ENCODE measurements at places on chromosomes 7 and 10.

GRCh38 chr7:24059775-24060174 is 224.2 kb upstream of the NPY start:
- DNase-seq, result no peak

DNA sequence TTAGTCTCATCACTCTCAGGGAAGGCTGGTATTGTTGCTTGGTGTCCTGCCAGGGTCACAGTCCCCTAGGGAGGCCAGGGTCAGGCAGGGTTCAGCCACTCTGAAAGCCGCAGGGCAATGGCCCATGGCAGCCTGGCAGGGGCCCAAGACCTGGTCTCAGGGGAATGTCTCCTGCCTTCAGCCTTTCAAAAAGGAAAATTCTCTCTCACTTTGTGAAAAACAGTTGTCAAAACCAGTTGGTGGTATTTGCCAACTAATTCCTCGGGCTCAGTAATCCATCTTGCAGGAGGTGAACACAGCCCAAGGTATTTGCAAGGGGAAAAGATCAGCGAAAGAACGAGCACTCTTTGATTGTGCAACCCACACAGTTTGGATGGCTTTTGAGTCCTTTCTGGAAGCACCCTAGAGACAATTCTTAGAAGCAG is 101.5 kb downstream of the JCAD start:
- DNase-seq, result no peak

DNA sequence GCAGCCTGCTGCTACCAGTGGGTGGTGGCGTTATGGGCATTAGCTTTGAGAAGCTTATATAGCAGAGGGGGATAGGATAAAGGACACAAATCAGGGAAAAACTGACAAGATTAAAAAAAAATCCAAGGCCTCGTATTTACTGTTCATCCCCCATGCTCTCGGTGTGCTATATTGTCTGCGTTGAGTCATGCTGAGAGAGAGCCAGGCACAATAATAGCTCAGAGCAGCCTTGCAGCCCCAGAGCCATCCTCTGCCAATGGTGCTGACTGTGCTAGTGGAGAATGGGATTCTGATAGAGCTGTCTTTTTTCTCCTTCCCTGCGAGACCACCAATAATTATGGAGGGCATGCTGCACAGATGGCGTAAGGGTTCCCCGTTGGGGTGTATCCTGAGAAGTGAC is 51.7 kb upstream of the FZD1 start:
- DNase-seq, result no peak

DNA sequence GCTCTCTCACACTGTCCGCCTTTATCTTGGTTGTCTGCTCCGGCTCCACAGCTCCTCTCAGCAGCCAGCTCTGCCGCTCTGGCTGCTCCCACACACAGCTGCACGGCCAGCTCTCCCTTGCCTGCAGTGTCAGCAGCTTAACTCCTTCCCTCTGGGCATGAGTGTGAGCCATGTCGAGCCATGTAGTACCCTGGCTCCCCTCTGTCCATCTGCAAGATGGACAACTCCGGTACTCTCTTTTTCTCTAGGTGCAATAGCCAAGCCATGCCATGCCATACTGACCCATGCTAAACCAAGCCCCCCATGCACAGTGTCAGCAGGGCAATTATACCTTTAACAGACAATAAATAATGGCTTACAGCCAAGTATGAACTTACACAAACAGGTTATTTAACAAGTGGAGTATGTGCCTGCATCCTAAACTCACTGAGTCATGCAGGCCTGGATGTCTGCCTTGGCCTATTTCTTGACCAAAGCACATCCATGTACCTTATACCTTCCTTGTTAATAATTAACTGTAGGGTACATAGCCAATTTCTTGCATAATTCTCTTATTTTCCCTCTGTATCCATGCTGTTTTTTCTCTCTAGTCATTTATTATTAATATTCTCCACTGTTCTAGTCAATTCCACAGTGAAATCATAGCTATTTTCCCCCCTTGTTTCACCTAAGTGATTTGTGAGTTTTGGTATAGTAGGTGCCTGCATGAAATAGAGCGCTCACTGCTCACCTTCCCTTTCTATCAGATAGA is 170.9 kb downstream of the CDK14 start:
- no peak for DNase-seq

Measured in SK-N-MC (cell line).